Skin of body (tissue), 3 donors: ENCODE measurements at places on chromosomes 4 and X.

DNA sequence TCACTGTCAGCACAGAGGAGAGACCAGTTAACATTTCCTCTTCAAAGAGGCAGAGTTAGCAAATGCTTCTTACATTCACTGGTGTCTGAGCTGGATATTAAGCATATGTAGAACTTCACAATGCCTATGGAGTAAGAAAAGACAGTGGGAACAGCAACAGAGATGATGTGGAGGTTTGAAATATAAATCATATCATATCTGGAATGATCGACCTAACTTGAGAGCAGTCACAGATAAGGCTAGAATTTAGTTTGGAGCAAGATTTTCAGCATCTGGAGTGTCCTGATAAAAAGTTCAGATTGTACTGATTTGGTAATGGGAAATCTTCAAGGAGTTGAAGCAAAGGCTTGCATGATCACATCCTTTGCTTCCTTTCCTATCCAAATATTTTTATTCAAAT lies 90.5 kb upstream of the ANKRD50 start:
- no peak for DNase-seq

GRCh38 chr4:25552580-25553271 lies 102.9 kb upstream of the SLC34A2 start:
- DNase-seq, result no peak

DNA sequence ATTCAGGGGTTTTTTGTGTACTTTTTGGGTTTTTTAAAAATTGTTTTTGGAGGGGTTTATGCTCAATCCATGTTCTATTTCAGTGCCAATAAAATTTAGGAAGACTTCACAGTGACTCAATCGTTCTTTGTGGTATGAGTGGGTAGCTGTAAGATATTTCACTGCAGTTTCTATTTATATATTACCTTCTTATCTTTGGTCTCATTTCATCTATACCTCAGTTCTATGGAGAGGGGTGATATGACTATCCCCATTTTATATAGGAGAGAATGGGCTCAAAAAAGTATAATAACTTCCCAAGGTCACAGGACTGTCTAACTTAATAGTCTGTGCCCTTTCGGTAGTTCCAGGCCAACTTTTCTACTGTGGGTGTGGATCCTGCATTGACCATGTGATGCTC lies 74.4 kb downstream of the MSN start:
- no peak for DNase-seq

GRCh38 chr4:81003597-81004111 lies 26.9 kb upstream of the BMP3 start:
- DNase-seq, result no peak

DNA sequence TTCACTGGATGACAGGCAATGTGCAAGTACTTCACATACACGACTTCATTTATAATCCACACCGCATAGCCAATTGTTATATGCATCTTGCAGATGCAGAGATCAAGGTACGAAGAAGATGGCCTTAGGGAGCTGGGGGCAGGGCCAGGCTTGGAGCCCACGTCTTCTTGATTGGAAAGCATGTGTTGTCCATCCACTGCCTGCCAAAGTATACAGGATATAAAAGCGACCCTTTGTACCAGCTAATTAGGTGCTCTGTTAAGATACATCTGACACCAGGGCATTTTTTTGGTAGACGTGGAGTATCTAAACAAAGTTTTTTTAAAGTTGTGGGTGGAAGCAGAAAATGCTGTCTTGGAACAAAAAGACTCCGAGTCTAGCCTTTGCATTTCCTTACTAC lies 1.4 kb downstream of the C4orf36 start:
- no peak for DNase-seq

- no peak for DNase-seq
Measured at GRCh38 chr4:94598758-94599157, 147.0 kb downstream of the PDLIM5 start.

DNA sequence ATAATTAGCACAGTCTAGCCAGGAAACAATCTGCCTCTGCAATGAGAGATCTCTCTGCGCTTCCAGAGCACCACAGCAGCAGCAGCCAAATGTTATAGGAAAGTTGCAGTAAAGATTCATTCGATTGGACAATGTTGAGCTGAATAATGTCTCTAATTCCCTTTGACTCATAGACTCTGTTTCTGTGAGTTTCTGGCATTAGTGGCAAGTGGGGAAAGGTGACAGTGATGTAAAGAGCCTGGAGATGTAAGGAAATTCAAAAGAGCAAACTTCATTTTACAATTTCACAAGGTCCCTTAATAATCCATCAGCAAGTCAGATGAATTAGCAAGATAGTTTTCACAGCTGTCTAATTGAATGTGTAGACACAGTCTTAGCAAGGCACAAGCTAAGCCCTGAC lies 184.4 kb downstream of the VEGFC start:
- no peak for DNase-seq

GRCh38 chr4:141642711-141643110 lies 6.3 kb downstream of the IL15 start:
- no peak for DNase-seq

- DNase-seq, result peak; percentile 90
Measured at GRCh38 chr4:71229477-71230270, 109.1 kb upstream of the SLC4A4 start.

- no peak for DNase-seq
Measured at GRCh38 chrX:19707246-19707871, 180.0 kb downstream of the SH3KBP1 start.

GRCh38 chrX:100750883-100751282 lies 19.0 kb upstream of the SYTL4 start:
- DNase-seq, result no peak

DNA sequence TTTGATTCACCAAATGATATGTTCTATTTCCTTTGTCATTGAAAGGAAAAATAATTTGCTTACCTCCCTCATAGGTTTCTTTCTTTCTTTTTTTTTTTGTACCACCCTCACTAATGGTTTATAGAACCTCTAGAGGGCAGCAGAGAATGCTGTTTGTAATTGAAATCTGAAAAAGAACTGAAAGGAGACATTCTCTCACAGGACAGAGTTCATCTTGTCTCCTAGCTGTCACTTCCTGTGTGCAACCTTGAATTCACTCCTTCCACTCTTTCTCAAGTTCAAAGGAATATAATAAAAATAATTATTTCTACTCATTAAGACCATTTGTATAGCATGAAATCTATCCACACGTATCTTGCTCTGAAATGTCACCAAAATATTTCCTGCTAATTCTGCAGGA lies 51.0 kb downstream of the GUCY1B1 start:
- peak; percentile 48 for DNase-seq

DNA sequence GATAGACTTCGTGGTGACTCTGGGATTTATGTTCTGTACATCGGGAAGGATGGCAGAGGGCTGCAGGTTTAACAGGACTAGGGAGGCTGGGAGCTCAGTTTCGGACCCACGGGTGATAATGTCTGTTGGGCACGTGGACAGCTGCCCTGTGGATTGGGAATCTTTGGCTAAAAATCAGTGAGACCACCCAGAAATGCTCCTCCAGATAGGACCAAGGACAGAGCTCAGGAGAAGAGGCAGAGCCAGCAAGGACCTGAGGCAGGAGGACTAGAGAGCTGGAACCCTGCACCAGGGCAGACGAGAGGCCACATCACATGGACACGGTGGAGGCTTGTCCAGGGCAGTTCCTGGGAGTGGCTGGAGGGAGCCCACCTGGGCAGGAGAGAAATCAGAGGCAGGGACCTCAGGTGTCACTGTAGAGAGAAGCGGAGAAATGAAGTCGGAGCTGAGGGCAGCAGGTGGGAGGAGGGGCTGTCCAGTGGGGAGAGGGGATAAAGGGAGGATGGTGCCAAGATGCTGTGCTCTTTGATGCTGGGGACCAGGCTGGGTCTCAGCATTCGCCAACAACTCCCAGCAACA lies 79.2 kb downstream of the CPZ start:
- DNase-seq, result no peak

DNA sequence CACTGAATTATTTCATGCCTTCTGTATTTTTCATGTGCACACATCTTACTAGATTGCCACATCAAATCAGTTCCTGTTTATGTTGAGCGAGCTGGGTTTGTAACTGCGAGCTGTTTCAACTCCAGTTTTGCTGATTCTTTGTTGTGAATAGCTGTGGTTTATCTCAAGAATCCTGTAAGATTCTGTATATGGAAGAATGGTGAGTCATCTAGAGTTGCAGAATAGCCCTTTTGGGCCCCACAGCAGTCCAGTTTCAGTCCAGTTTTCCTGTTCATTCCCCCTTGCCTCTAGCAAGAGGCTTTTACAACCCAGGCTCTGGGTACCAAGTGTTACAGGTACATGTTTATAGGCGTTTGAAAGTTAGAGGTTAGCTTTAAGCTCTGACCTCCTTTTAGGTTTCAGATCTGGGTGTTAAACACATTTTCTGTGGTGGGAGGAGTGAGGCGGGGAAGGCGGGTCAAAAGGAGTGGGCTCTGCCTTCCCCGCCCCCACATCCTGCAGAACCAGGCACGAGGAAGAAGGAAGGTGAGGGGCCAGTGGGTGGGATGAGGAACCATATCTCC lies 32.7 kb downstream of the TBC1D14 start:
- peak; percentile 61 for DNase-seq

DNA sequence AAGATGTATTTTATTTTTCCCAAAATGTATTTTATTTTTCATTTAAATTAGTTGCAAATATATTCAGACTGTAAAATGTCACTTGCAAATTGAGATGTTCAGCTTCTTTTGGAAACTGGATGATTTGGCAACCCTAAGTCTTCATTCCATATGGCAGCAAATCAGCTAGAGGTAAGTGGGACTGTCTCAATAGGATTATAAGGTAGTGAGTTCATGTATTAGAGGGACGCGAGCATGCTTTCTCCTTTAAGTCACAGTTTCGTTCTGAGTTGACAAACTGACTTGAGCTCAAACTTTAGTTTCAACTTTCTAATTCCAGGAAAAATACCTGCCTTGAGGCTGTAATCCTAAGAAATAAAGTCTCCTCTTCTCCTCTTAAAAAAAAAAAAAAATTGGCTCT lies 44.2 kb upstream of the TMEM131L start:
- DNase-seq, result no peak

- DNase-seq, result no peak
Measured at GRCh38 chrX:95040104-95040503, 1366.1 kb downstream of the FAM133A start.

- DNase-seq, result no peak
Measured at GRCh38 chr4:35246493-35246892, 997.8 kb downstream of the ARAP2 start.

DNA sequence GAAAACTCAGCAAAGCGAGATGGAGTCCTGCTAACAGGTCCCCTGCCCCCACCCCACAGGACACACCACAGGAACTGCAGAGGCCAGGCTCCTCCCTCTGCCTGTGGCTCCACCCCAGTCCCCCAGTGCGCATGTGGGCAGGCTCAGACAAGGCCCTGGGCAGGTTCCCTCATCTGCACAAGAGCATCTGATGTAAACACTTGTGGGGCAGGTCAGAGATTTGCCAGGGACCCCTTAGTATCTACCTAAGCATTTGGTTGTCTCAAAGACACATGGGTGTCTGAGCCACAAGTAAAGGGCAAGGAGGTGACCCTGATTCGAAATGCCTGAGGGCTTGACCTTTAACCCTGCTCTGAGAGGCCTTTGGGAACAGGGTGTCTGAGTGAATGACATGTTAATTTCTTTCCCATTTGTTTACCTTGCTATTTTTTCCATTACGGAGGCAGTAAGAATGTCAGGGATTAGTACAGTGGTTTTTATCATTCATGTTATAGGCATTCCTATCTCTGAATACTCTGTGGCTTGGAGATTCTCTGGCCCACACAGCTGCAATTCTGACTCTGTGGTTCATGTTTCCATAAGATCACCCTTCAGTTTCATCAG lies 85.3 kb downstream of the ZNF518B start:
- DNase-seq, result no peak

DNA sequence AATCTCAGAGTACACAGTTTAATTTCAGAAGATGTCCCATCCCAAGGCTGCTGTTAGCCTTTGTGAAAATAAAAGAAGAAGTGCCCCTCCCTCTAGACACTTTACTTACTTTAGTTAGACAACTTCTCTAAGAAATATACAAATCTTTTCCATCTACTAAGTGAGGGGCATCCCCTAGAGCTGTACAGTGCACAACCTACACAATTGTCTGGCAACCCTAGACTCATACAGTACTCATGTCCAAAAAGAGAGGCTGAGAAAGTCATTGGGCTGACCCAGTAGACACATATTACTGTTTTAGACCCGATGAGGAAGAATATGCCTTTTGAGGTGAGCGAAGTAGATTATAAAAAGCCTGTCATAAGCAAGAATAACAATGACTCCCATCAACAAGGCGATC lies 297.6 kb downstream of the IDS start:
- DNase-seq, result no peak

DNA sequence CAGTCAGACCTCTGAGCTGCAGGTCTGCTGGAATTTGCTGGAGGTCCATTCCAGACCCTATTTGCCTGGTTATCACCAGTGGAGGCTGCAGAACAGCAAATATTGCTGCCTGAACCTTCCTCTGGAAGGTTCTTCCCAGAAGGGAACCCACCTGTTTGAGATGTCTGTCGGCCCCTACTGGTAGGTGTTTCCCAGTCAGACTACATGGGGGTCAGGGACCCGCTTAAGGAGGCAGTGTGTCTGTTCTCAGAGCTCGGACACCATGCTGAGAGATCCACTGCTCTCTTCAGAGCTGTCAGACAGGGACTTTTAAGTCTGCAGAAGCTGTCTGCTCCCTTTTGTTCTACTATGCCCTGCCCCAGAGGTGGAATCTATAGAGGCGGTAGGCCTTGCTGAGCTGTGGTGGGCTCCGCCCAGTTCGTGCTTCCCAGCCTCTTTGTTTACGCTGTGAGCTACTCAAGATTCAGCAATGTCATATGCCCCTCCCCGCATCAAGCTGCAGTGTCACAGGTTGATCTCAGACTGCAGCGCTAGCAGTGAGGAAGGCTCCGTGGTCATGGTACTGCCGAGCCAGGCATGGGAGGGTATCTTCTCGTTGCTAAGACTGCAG lies 44.1 kb upstream of the KDR start:
- DNase-seq, result no peak

GRCh38 chr4:123651066-123651465 lies 254.5 kb downstream of the SPRY1 start:
- DNase-seq, result peak; percentile 94

GRCh38 chr4:78766026-78766425 lies 10.1 kb upstream of the BMP2K start:
- DNase-seq, result peak; percentile 8

DNA sequence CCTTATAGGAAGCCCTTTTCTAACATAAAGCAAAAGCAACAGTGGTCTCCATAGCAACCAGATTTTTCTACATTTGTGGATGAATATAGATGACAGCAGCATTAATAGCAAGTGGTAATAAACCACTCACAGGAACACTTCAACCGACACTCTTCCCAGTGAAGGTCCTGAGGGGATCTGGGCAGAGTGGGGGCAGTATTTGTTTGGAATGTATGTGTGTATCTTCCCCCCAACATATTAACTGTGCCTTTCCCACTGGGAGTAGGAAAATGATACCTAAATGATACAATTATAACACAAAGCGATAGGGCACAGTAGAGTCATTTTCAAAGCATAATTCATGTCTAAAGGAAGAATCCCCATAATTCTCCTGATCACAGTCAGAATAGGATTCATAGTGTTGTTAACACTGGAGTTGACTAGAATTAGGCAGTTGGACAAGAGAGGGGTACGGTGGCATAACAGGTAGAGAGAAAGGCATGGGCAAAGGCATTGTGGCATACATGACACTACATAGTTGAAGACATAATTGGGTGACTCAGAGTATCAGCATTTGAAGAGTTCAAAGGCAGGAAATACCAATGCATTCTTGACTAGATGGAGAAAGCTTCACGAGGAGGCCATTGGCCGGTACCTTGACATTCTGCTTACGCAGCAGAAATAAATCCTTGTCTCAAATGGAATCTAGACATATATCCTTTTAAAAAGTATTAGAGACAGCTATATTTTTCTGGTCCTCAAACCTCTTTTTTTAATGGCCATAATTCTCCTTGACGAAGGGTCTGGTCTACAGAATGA lies 15.2 kb downstream of the CAPN6 start:
- no peak for DNase-seq

- no peak for DNase-seq
Measured at GRCh38 chrX:20680998-20681397, 414.3 kb upstream of the RPS6KA3 start.
